ENCODE measurements at places on chromosomes 2 and 18.

DNA sequence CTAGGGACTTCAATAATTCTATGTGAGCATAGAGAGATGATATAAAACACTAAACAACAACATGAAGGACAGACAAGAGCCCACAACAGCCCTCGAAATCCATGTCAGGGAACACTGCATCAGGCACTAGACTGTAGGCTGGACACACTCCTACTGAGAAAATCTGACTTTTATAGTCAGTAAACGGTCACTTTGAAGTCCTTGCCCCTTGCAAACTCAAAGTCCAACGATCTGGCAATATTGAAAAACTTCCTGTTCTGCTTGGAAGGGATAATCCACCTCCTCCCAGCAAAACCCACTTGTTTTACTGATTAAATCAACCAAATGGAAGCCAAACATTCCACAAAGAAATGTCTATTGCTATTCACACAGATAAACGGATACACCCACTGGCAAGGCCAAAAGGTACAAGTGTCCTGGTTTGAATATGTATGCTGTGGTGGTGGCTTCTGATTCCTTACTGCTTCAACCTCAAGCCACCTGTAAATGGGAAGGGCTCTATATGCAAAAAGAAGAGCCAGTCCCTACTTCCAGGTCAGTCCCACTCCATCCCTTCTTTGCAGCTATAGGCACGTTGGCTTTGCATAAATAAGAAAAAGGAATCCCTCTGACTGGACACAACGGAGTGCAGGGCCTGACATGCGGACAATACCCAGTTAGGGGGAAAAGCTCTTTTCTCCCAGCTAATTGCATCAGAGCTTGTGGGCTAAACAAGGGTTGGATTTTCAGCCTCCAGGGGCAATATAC lies 56.6 kb downstream of the STK39 start:
- DNase-seq, result no peak

DNA sequence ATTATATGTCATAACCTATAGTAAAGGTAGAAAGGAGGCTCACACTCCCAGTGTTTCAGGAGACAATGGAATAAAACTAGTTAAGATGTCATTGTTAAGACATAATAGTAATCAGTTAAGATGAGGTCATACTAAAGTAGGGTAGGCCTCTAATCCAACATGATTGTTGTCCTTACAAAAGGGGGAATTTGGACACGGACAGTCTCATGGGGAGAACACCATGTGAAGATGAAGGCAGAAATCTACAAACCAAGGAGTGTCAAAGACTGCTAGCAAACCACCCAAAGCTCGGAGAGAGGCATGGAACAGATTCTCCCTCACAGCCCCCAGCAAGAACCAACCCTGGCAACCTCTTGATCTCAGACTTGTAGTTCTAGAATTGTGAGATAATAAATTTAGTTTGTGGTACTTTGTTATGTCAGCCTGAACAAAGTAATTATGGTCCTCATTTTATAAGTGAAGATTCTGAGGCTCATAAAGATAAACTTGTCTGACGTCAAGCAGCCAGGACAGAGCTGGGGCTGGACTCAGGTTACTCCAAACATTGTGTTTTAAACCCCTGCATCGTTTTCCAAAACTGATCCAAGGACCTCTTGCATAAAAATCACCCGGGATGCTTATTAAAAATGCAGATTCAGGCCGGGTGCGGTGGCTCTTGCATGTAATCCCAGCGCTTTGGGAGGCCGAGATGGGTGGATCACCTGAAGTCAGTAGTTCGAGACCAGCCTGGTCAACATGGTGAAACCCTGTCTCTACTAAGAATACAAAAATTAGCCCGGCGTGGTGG lies 47.8 kb downstream of the CCDC195 start:
- no peak for DNase-seq

GRCh38 chr2:234495251-234496054 lies 1.4 kb downstream of the ARL4C start:
- no peak for DNase-seq

GRCh38 chr2:58140508-58141072 lies 94.0 kb downstream of the VRK2 start:
- no peak for DNase-seq

- no peak for DNase-seq
These were observed 358.4 kb upstream of the SALL3 start for GRCh38 chr18:78621141-78621755.

GRCh38 chr2:182078988-182079602 lies 93.4 kb downstream of the PPP1R1C start:
- DNase-seq, result no peak

DNA sequence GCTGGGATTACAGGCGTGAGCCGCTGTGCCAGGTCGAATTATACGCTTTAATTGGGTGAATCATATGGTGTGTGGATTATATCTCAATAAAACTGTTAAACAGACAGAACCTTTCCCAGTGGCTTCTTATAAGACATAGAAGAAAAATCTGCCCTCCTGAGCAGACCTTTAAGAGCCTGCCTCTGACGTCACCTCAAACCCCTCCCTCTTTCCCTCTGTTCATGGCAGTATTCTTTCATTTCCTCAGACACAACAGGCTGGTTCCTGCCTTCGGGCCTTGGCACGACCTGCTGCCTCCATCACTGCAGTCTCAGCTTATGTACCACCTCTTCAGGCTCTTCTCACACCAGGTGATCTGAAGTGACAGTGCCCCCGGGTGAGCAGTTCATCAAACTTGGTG lies 14.0 kb upstream of the PDIA6 start:
- no peak for DNase-seq

GRCh38 chr18:50190236-50190635 lies 4.7 kb downstream of the MYO5B start:
- no peak for DNase-seq

- no peak for DNase-seq
These were observed 36.2 kb downstream of the SPTBN1 start for GRCh38 chr2:54492335-54492734.

DNA sequence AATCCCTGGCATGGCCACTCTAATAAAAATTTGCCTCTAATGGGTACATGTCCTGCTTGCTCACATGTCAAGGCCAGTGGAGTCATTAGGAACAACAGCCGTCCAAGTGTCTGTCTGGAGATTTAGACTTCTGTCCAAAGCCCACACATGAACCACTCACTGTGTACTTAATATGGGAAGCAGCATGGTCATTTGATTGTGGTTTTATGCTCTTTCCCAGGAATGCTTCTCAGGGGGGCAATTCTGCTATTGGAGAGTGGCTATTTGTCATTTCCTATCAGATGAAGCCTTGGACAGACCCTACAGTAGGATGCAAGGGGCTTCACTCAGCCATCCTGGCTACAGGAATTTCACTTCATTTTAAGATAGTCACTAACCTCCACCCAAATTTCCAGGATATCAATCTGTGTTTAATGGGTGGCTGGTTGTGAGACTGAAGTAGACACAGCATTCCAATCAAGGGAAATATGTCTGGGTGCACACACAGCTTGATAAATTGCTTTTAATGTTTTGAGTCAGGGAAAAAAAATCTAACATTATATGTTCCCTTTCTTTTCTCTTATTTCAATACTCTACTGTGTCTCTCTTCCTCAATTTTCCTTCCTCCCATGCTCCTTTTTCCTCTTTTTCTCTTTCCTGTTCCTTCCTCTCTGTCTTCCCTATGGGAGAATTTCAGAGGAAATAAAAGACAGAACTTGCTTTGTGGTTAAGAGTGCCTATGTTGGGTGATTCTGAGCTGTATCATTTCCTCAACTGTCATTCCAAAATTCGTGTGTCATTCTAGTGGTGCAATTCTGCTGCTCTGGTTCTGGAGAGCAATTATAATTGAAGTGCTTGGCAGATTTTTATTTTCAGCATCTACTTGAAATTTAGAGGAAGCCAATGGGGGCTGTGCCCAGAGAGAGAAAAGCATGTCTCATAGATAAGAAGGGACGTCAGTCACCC lies 320.1 kb downstream of the OSR1 start:
- DNase-seq, result no peak

DNA sequence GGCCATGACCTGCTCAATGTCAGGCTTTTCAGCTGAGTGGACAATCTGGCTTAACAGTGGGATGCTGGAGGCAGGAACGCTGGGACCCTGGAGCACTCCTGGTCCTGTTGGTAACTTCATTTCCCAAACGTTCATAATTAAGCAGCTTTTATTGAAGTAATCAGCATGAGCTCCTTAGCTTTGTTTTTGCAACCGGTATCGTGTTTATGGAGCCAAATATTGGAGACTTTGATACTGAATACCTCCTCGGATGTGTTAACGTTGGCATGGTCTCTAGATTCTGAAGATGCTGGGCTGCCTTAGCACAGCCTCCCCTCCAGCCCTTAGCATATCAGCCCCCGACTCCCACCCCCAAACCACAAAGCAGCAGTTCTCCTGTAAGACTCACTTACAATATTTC lies 60.7 kb downstream of the OSR1 start:
- no peak for DNase-seq

DNA sequence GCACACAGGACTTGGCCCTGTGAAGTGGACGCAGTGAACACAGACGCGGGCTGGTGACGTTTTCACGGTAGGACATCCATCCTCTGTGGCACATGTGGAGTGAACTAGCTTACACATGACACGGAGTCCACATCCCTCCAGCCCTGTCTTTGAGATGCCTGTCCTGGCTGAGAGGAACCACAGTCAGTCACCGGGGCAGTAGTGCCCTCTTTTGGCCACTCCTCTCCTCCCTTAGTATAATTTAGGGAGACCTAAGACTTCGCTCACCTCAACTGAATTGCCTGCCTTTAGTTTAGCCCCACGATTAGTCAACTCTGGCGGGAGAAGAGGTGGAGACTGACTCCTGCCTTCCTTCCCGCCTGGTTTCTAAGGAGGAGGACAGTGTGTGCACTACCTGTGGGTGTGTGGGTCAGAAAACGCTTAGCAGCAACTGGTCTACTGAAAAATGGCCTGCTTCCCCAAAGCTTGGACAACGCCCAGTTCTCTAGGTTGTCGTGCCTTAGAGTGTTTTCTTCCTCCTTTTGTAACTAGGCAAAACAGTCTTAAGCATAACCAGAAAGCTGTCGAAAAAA lies 70.6 kb downstream of the MBP start:
- DNase-seq, result no peak

- DNase-seq, result no peak
These were observed 88.3 kb downstream of the CAMKMT start for GRCh38 chr2:44450082-44450481.

GRCh38 chr2:10568736-10569432 lies 120.8 kb upstream of the ODC1 start:
- no peak for DNase-seq

- no peak for DNase-seq
These were observed 86.9 kb downstream of the RDH14 start for GRCh38 chr2:18473241-18474181.

GRCh38 chr2:29715655-29716054 lies 205.7 kb downstream of the ALK start:
- DNase-seq, result no peak

GRCh38 chr2:177765698-177766097 lies 306.9 kb downstream of the PDE11A start:
- no peak for DNase-seq

GRCh38 chr18:35060122-35060815 lies 19.1 kb downstream of the MAPRE2 start:
- no peak for DNase-seq

DNA sequence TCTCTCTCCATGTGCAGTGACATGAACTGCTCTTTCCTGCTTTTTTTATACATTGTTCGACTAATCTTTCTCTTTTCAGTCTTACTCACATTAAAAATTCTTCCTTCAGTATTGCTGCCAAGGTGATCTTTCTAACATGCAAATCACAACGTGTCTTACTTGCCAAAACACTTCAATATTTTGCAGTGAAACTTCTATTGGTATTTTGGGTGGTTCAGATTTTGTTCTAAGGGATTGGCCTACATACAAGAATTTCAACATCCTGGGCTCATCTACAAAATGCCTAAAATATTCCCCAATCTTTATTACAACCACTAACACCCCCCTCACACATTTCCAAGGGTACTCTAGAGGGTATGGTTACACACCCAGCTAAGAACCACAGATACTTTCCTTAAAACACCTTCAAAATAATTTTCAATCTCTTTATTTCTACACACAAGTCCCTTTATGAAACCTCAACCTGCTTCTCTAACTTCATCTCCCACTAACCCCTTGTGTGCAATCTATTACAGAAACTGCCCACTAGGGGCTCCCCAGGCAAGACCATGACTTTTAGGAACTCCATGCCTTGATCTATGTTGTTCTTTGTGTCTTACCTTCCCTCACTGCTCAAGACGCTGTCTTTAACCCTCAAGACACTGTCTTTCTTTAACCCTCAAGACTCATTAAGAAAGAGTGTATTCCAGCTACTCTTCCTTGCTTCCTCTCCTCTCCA lies 50.9 kb downstream of the COL3A1 start:
- no peak for DNase-seq

DNA sequence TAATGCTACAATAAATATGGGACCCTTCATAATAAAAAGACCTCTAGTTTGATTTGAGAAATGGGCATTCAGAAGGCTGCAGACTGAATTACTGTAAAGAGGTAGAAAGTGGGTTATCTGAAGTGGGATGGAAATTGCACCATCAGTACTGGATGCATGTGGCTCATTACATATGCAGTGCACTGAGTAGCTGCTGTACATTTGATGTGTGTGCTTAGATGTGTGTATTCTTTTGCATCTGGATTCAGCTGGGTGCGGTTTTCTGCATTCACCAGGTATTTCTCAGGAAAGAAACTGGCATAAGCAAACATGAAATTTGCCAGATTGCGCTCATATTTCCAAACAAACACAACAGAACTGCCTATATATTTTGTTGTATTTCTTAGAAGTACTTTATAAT lies 38.2 kb downstream of the NDC80 start:
- no peak for DNase-seq

All from effector memory CD8-positive, alpha-beta T cell (primary cell).